ENCODE measurements at places on chromosomes 1 and 21.
A peak's percentile ranks its signal among the peaks of the same experiment; 100 is the strongest.

DNA sequence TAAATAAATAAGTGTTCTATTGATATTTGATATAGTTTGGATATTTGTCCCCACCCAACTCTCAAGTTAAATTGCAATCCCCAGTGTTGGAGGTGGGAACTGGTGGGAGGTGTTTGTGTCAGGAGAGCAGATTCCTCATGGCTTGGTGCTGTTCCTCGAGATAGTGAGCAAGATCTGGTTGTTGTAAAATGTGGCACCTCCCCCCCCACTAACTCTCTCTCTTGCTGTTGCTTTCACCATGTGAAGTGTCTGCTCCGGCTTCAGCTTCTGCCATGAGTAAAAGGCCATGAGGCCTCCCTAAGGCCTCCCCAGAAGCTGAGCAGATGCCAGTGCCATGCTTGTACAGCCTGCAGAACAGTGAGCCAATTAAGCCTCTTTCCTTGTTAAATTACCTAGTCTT, 20.8 kb downstream of the FRRS1 start:
- no peak for DNase-seq

DNA sequence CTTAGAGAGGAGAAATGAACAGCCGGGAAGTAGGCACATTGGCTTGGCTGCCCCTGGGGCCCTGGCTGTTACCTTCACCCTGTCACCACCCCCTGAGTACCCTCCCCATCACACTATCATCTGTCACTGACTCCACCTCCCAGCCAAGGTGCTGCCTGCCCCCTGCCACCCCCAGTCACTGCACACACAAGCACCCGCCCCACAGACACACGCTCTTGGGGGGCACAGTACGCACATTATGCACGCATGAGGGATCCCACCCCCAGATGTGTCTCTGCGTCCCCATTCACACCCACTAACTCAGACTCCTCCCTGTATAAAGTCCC, 223.3 kb downstream of the PTPRU start:
- no peak for DNase-seq

DNA sequence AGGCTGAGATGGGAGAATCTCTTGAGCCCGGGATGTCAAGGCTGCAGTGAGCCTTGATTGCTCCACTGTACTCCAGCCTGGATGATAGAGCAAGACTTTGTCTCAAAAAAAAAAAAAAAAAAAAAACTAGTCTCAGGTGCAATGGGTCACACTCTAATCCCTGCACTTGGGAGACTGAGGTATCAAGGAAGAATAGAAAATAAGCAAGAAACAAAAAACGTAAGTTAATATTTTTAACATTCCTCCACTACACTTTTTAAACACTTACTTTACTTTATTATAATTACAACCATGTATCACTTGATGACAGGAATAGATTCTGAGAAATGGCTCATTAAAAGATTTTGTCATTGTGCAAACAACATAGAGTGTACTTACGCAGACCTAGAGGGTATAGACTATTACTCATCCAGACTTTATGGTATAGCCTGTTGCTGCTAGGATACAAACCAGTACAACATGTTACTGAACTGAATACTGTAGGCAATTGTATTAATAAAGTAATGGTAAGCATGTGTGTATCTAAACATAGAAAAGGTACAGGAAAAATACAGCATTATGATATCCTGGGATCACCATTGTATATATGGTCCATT, 1244.1 kb upstream of the ADGRL4 start:
- no peak for DNase-seq

- DNase-seq = peak; percentile 41
These were observed 648.5 kb upstream of the PKN2 start for GRCh38 chr1:88035578-88035977.

GRCh38 chr1:8396786-8397406, 79.0 kb downstream of the SLC45A1 start:
- DNase-seq = no peak

DNA sequence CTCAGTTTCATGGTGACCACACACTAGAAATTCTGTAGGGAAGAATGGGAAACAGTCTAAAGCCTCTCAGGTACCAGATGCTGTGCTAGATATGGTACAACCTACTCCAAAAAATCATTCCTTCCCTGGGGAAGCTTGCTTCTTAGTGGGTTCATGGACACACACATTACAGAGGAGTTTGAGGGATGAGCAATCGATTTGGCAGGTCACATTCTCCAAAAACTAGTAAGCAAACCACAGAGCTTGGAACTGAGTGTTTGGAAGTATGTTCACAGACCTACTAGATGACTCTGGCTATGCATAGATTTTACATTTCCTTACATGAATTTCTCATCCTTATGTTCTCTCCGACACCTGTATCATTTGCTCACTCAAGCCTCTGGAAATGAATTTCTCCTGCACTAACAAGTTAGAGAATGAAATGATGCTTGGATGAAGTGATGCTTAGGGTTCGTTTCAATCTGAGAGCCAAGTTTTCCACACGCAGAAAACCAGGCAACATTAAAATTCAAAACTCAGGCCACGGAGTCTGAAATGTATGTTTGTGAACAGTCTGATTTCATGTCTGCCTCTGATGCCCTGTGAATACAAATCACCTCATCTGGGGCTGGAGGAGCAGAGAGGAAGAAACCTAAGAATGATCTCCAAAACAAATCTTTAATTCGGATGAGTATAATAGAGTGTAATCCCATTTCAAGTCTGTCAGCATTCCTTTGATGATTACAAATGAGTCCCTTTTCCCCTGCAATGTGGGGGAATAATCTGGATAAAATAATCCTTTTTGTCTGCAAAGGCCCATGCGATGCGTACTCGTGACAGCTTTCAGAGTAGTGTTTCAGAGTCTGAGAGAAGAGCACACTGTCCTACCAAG, 11.0 kb downstream of the EVA1C start:
- DNase-seq = no peak

GRCh38 chr1:81478219-81478618, 322.5 kb upstream of the ADGRL2 start:
- DNase-seq = no peak

DNA sequence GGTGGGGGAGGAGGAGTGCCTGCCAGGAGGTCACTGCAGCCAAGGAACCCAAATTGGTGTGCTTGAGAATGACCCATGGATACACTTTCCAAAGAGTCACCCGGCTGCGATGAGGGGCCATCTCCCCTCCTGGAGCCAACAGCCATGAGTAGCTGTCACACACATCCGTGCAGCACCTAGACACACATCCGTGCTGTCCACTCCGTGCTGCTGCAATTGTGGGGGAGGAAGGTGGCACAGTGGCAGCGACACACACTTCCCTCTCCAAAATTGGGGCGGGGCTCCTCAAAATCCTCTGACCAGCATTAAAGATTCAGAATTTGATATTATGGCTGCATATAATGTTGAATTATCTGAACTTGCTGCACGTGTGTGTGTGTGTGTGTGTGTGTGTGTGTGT, 15.8 kb downstream of the TP73 start:
- no peak for DNase-seq

- no peak for DNase-seq
These were observed 61.2 kb upstream of the VTCN1 start for GRCh38 chr1:117271959-117272358.

- DNase-seq = no peak
These were observed 4.6 kb downstream of the TMEM63A start for GRCh38 chr1:225877580-225877979.

Data from NCI-H2171 (cell line).